Gastrocnemius medialis (tissue), 4 donors: ENCODE measurements at places on chromosomes 16 and 17. TPM values are rescaled to one million over a fixed set of nuclear protein-coding genes. Genes with fewer than 3 reads are reported as not detected.

DNA sequence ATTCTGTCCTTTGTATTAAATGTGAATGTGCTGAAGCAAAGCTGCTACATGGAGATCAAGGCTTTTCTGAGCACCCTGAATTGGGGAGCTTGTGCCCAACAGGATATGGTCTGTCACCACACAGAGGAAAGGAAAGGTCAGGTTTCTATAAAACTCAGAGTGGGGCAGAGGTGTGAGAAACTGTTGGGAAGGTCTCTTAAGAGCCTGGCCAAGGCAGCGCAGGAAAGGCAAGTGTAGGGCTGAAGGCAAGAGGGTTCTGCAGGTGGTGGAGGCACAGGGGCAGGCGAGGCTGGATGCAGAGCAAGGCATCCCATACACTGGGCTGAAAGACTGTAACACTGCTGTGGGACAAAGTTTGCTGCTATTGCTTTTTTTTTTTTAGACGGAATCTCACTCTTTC lies 8.1 kb downstream of the COX6A2 start:
- peak; percentile 15 for DNase-seq

GRCh38 chr16:66099306-66099705 lies 267.2 kb upstream of the CDH5 start:
- DNase-seq: no peak

DNA sequence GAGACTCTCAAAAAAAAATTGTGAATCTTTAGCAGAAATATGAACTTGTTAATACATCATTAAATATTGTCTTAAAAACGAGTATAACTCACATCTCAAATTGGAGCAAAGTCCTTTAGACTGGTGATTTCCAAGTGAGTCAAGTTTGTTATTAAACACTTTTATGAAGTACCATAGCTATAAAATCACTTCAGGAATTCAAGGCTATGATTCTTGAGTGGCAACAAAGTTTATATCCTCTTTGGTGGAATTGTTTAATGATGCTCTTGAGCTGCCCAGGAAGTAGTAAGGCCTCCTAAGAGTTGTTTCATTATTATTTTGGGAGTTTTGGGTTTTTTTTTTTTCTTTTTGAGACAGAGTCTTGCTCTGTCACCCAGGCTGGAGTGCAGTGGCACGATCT lies 16.7 kb upstream of the BLMH start:
- DNase-seq: no peak

BAIAP3 gene
- total RNA-seq: 1.2 TPM

DNA sequence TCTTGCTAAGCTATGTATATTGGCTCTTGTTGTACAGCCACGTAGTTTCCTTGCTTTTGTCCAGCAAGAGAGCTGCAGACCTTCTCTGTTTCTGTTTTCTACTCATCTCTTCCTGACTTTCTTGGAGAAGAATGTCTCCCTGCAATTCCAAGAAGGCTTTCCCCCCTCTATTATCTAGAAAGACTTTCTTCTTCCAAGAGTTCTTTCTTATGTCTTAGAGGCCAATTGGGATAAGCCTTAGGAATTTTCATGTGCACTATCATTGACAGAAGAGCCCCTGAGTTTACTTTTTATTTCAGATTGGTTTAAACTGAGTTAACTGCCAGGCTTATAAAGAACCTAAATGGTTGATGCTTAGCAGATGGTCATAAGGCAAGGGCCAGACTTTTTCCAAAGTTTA lies 9.0 kb downstream of the CAPNS2 start:
- no peak for DNase-seq
